ENCODE measurements at places on chromosomes 7 and 10. TPM values are rescaled to one million over a fixed set of nuclear protein-coding genes. Genes with fewer than 3 reads are reported as not detected.

DNA sequence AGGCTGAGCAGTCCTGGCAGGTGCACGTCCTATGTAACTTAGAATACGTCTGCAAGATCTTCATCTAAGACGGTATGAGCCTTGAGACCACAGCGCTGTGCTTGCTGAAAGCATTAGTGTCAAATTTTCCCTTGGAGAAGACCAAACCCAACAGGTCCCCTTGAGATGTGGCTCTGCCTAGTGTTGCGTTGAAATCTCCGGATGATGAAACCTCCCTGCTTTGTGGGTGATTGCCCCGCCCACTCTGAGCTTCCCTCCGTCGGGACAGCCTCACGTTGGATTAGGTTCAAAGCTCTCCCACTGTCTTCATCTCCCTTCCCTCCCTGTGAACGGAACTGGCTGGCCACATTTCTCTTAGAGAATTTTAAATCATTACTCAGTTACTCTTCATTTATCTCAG is 102.0 kb downstream of the ADARB2 start:
- no peaks in the 10 kb centered on the region for H3K4me1 ChIP-seq
- no peak overlapping the region for H3K4me3 ChIP-seq
- no peak overlapping the region for H3K27ac ChIP-seq
- H3K27me3 ChIP-seq, result peaks cover 11% of the 10 kb centered on the region

DNA sequence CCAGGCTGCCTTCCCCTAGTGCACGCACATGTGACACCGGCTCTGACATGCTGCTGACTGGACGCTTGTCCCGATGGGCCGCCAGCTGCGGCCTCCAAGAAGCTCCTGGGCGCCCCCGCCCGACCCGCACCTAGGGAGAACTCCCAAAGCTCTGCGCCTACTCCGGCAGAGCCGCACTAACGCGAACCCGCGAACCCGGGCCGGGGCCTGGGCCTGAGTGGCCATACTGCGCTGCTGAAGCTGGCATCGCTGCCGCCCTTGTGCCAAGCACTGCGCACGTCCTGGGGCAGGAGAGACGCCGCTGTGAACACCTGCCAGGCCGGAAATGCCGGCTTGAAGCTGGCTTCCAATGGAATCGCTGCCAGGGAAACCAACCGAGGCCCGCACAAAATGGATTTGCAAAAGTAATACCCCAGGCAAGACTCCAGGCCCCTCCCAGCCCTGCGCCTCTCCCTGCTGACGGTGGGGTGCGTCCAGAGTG is 85.1 kb downstream of the WASHC2A start:
- no peaks in the 10 kb centered on the region for H3K4me1 ChIP-seq
- no peak overlapping the region for H3K27ac ChIP-seq
- H3K4me3 ChIP-seq, result no peak overlapping the region
- H3K27me3 ChIP-seq, result peaks cover 6% of the 10 kb centered on the region
- no peak for DNase-seq

The GPC2 gene
- 2.7 TPM for total RNA-seq

DNA sequence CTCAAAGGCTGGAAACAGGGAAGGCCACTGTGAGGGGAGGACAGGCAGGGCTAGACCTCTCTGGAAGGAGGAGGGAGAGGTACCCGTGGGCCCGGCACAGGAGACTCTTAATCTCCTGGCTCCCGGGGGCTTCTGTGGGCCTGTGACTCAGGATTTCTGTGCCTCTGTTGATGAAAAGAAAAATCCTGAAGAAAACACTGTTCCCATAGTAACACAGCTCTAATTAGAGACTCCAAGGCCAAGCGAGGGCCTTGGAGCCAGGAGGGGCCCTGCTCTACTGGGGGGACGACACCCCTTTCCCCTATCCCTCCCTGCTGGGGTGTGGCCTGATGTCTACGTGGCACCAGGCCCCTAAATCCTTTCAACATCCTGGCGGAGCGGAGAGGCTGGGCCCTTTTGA is 174.1 kb upstream of the TNRC18 start:
- no peak overlapping the region for H3K4me3 ChIP-seq
- peaks cover 21% of the 10 kb centered on the region for H3K4me1 ChIP-seq
- H3K27me3 ChIP-seq, result peaks cover 19% of the 10 kb centered on the region
- H3K27ac ChIP-seq, result no peak overlapping the region
- H3K36me3 ChIP-seq, result no peaks in the 10 kb centered on the region

- H3K36me3 ChIP-seq, result no peaks in the 10 kb centered on the region
- no peak overlapping the region for H3K4me3 ChIP-seq
- DNase-seq, result no peak
These were observed 54.6 kb downstream of the ARL4A start for GRCh38 chr7:12741951-12742575.

The FAM24B gene
- 19.7 TPM for total RNA-seq

The ANKRD1 gene
- total RNA-seq, result not detected

GRCh38 chr7:111855161-111855841 is 293.0 kb upstream of the IMMP2L start:
- no peak for DNase-seq
- H3K27ac ChIP-seq, result no peak overlapping the region
- no peaks in the 10 kb centered on the region for H3K36me3 ChIP-seq
- no peak overlapping the region for H3K4me3 ChIP-seq
- H3K4me1 ChIP-seq, result no peaks in the 10 kb centered on the region
- no peaks in the 10 kb centered on the region for H3K27me3 ChIP-seq

GRCh38 chr10:81136261-81136660 is 598.6 kb downstream of the SH2D4B start:
- no peak for DNase-seq
- H3K4me1 ChIP-seq, result no peaks in the 10 kb centered on the region
- H3K27me3 ChIP-seq, result no peaks in the 10 kb centered on the region
- peaks cover 6% of the 10 kb centered on the region for H3K36me3 ChIP-seq
- no peak overlapping the region for H3K4me3 ChIP-seq

The NYAP1 gene
- total RNA-seq, result not detected

- DNase-seq, result no peak
- no peak overlapping the region for H3K27ac ChIP-seq
- H3K27me3 ChIP-seq, result peaks cover 5% of the 10 kb centered on the region
- no peaks in the 10 kb centered on the region for H3K36me3 ChIP-seq
- no peak overlapping the region for H3K4me3 ChIP-seq
These were observed 280.7 kb downstream of the SORCS3 start for GRCh38 chr10:104921763-104922162.

The LHFPL3 gene
- not detected for total RNA-seq

The MARVELD1 gene
- 0.75 TPM for total RNA-seq

DNA sequence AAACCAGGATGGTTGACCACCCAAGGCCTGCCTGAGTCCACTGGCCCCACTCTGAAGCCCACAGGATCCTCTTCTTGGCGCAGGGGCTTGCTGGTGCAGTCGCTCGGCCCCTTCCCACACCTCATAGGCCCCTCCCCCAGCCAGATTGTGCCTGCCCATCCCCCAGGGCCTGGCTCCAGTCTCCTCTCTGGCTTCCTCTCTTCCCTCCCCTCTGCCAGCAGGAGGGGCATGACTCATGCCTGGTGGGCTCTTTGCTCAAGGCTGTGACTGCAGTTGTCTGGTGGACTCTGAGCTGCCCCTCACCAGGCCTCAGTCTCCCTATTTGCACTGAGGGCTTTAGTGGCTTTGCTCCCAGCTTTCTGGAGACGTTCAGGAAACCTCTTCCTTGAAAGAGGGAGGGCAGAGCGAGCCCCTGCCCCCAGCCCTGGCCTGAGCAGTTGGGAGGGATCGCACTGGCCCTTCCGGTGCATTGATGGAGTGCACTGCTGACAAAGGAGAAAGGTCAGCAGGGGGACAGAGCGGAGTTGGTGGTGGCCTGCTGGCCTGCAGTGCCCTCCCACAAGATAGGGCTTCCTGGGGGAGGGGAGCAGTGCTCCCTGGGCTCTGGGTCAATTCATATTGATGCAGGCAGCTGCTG is 60.7 kb downstream of the ZMIZ1 start:
- H3K4me1 ChIP-seq, result peaks cover 4% of the 10 kb centered on the region
- H3K36me3 ChIP-seq, result no peaks in the 10 kb centered on the region
- no peak overlapping the region for H3K4me3 ChIP-seq
- H3K27me3 ChIP-seq, result no peaks in the 10 kb centered on the region
- no peak for DNase-seq

GRCh38 chr7:99729486-99730237 is 5.3 kb downstream of the CYP3A7 start:
- no peak overlapping the region for H3K27ac ChIP-seq
- DNase-seq, result no peak
- H3K4me1 ChIP-seq, result no peaks in the 10 kb centered on the region

DNA sequence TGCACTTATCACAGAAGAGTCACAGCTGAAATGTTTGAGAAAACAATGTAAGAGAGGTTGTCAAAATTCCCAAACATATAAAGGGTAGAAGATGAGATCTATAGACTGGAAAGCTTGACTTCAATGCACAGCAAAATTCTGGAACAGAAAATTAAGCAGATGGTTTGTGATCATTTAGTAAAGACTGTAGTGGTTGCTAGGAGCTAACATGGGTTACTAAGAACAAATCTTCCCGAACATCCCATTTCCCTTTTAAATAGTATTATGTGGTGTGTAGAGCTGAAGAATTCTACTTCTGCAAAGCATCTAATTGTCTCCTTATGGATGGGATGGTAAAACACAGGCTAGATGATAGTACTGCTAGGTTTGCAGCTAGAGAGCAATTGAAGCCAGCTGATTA is 312.3 kb downstream of the CAMK1D start:
- DNase-seq, result no peak
- H3K4me1 ChIP-seq, result no peaks in the 10 kb centered on the region
- H3K4me3 ChIP-seq, result no peak overlapping the region
- H3K27ac ChIP-seq, result peak overlapping the region; percentile 38
- no peaks in the 10 kb centered on the region for H3K36me3 ChIP-seq

- H3K36me3 ChIP-seq, result no peaks in the 10 kb centered on the region
- no peak for DNase-seq
- no peak overlapping the region for H3K4me3 ChIP-seq
- H3K27ac ChIP-seq, result no peak overlapping the region
- H3K27me3 ChIP-seq, result peaks cover 12% of the 10 kb centered on the region
These were observed 71.2 kb upstream of the COL13A1 start for GRCh38 chr10:69730251-69731156.

DNA sequence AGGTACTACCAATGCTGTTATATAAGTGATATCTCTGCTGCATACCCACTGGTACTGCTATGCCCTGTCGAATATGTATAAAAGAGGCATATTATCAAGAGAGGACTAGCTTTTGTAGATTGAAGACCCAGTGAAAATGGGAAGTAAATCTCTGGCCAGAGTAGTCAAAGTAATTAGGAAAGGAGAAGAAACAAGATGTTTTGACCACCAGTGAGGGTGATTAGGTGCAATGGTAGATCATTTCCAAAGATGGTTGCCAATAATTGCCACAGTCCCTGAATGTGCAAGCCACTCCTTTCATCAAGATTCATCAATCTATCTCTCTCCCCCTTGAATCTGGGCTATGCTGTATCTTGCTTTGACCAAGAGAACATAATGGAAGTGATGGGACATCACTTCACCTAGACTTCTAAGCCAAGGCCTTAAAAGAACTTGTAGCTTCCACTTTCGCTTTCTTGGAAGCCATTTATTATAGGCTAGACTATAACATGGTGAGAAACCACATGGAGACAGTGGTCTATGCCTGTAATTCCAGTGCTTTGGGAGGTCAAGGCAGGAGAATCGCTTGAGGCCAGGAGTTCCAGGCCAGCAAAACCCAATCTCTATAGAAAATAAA is 52.6 kb upstream of the ST8SIA6 start:
- H3K4me3 ChIP-seq, result peak overlapping the region; percentile 78
- H3K4me1 ChIP-seq, result peaks cover 61% of the 10 kb centered on the region
- peaks cover 6% of the 10 kb centered on the region for H3K36me3 ChIP-seq
- H3K27me3 ChIP-seq, result no peaks in the 10 kb centered on the region
- DNase-seq, result no peak

The PNLIPRP2 gene
- not detected for total RNA-seq

- no peak for DNase-seq
- H3K27ac ChIP-seq, result no peak overlapping the region
- H3K4me1 ChIP-seq, result no peaks in the 10 kb centered on the region
- no peak overlapping the region for H3K4me3 ChIP-seq
- H3K27me3 ChIP-seq, result no peaks in the 10 kb centered on the region
- peaks cover 22% of the 10 kb centered on the region for H3K36me3 ChIP-seq
These were observed 111.7 kb downstream of the PODXL start for GRCh38 chr7:131444683-131445082.

GRCh38 chr7:79982141-79982770 is 152.4 kb upstream of the GNAI1 start:
- no peaks in the 10 kb centered on the region for H3K4me1 ChIP-seq
- no peak for DNase-seq
- H3K27me3 ChIP-seq, result no peaks in the 10 kb centered on the region
- H3K27ac ChIP-seq, result no peak overlapping the region
- no peak overlapping the region for H3K4me3 ChIP-seq

GRCh38 chr7:99579956-99580777 is 17.9 kb upstream of the TMEM225B start:
- H3K27me3 ChIP-seq, result no peaks in the 10 kb centered on the region
- H3K4me3 ChIP-seq, result peak overlapping the region; percentile 83
- H3K4me1 ChIP-seq, result peaks cover 20% of the 10 kb centered on the region
- no peak overlapping the region for H3K27ac ChIP-seq

- peaks cover 11% of the 10 kb centered on the region for H3K36me3 ChIP-seq
- peaks cover 50% of the 10 kb centered on the region for H3K4me1 ChIP-seq
- no peak for DNase-seq
- H3K27me3 ChIP-seq, result peaks cover 4% of the 10 kb centered on the region
- H3K27ac ChIP-seq, result peak overlapping the region; percentile 97
These were observed 28.4 kb downstream of the ENTPD1 start for GRCh38 chr10:95784279-95784913.

The RNF148 gene
- not detected for total RNA-seq

The ASAH2 gene
- 6.0 TPM for total RNA-seq

GRCh38 chr7:150464962-150465361 is 14.5 kb downstream of the GIMAP8 start:
- H3K27me3 ChIP-seq, result no peaks in the 10 kb centered on the region
- H3K4me3 ChIP-seq, result peak overlapping the region; percentile 54
- DNase-seq, result no peak
- H3K4me1 ChIP-seq, result peaks cover 63% of the 10 kb centered on the region
- peaks cover 64% of the 10 kb centered on the region for H3K36me3 ChIP-seq

The CYP3A7 gene
- not detected for total RNA-seq

- DNase-seq, result no peak
- H3K27me3 ChIP-seq, result peaks cover 15% of the 10 kb centered on the region
- H3K4me3 ChIP-seq, result no peak overlapping the region
- no peak overlapping the region for H3K27ac ChIP-seq
- no peaks in the 10 kb centered on the region for H3K36me3 ChIP-seq
- peaks cover 8% of the 10 kb centered on the region for H3K4me1 ChIP-seq
These were observed 179.7 kb upstream of the CDCA7L start for GRCh38 chr7:22125436-22125835.

Measured in natural killer cell treated with Interleukin-12 subunit alpha and Interleukin-12 subunit beta and Interleukin-15 and Interleukin-18, amount 100 ng/mL, for 72 hours (primary cell).